Heart left ventricle (tissue), 16 donors: ENCODE measurements at places on chromosomes 1 and 21.
A peak's percentile ranks its signal among the peaks of the same experiment; 100 is the strongest.

GRCh38 chr1:66245691-66246090, 288.3 kb upstream of the SGIP1 start:
- no peaks in the 10 kb centered on the region for H3K4me1 ChIP-seq
- no peak overlapping the region for H3K27ac ChIP-seq
- no peaks in the 10 kb centered on the region for H3K36me3 ChIP-seq
- no peak for DNase-seq

DNA sequence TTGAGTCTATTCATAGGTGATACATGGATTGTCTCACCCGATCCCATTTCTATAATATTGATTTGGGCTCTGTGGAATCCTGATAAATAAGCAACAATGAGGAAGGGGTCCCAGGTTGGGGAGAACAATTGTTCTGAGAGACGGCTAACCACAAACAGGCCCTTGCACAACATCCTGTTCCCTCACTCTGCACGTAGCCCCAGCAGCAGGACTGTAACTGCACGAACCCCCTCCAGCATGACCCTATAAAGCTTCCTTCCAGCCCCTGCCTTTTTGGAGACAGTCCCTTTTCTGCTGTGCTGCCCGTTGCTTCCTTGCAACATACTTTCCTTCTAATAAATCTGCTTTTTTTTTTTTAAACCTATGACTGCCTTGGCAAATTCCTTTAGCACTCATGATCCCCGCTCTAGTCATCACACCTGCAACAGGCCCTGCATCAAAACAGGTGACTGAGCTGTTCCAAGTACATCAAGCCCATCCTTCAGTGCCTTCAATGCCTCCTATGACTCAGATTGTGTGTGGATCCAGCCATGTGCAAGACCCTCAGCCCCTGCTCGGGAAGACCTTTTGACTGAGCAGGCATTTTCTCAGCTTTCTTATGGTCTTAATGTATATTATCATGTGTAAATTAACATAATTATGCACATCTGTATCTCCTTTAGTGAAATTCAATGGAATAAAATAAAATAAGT, 63.7 kb upstream of the B3GALNT2 start:
- no peak overlapping the region for H3K27ac ChIP-seq
- no peaks in the 10 kb centered on the region for H3K4me1 ChIP-seq
- H3K36me3 ChIP-seq = no peaks in the 10 kb centered on the region
- H3K27me3 ChIP-seq = no peaks in the 10 kb centered on the region
- no peak for DNase-seq

- DNase-seq = no peak
- H3K4me1 ChIP-seq = peaks cover 7% of the 10 kb centered on the region
- no peaks in the 10 kb centered on the region for H3K27me3 ChIP-seq
- no peak overlapping the region for H3K27ac ChIP-seq
- no peaks in the 10 kb centered on the region for H3K36me3 ChIP-seq
Measured at GRCh38 chr1:60615666-60616065, 466.7 kb upstream of the NFIA start.

GRCh38 chr1:28246427-28246832, 10.5 kb downstream of the ATP5IF1 start:
- peak overlapping the region; percentile 83 for H3K27ac ChIP-seq
- peak overlapping the region; percentile 60 for H3K4me3 ChIP-seq
- no peak for DNase-seq
- H3K4me1 ChIP-seq = peaks cover 22% of the 10 kb centered on the region

DNA sequence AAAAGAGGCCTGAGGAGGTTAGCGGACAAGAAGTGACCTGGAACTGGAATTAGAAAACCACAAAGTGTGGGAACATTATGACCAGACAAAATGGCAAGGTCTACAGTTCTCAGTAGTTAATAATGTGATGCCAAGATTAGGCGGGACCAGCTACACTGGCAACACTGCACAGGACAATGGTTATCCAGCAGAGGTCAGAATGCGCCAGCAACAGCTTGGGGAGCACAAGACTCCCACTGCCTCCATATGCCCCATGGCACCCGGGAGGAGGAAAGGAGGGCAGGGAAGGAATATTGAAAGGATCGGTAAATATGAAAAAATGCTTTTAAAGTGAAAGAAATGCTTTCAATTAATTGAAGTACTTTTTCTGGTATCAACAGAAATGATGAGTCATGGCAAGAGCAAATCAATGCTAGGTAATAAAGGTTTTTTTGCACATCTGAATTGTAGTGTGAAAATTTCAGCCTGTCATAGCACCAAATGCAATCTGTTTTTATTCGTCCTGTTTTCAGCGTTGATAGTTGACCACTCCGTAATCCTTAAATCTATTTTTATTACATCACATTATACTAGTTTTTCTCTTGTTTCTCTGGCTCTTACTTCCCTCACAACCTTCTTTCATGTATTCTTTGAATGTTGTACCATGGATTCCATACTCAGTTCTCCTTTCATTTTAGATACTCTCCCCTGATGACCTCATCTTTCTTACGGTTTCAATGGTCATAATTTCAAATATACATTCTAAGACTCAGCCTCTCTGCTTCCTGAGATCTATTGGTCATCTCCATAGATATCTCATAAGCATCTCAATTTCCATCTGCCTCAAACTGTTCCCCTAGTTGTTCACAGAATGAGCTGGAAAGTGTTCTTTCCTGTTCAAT, 30.7 kb downstream of the VCAM1 start:
- peak; percentile 30 for DNase-seq
- no peaks in the 10 kb centered on the region for H3K36me3 ChIP-seq
- no peaks in the 10 kb centered on the region for H3K4me1 ChIP-seq
- H3K4me3 ChIP-seq = no peak overlapping the region

GRCh38 chr1:200267458-200267857, 142.4 kb downstream of the ZNF281 start:
- no peak for DNase-seq
- no peaks in the 10 kb centered on the region for H3K36me3 ChIP-seq
- H3K27ac ChIP-seq = no peak overlapping the region
- H3K4me1 ChIP-seq = no peaks in the 10 kb centered on the region
- H3K4me3 ChIP-seq = no peak overlapping the region

DNA sequence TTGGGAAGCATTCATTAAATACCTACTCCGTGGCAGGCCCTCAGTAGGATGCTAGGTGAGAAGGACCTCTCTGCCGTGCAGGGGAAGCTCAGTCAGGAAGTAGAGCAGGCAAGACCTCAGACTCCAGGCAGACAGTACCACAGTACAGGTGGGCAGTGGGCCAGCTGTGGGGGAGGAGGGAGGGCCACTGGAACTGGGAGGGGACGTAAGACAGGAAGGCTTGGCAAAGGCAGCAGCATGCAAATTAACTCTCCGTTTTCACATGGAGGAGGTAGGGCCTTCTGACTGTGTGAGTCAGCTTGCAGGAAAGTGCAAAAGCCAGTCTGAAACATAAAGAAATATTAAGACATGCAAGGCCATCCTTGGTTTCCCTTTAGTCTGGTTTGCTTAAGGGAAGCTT, 157.7 kb downstream of the TRIM33 start:
- H3K36me3 ChIP-seq = no peaks in the 10 kb centered on the region
- peaks cover 4% of the 10 kb centered on the region for H3K4me1 ChIP-seq
- no peak overlapping the region for H3K4me3 ChIP-seq

DNA sequence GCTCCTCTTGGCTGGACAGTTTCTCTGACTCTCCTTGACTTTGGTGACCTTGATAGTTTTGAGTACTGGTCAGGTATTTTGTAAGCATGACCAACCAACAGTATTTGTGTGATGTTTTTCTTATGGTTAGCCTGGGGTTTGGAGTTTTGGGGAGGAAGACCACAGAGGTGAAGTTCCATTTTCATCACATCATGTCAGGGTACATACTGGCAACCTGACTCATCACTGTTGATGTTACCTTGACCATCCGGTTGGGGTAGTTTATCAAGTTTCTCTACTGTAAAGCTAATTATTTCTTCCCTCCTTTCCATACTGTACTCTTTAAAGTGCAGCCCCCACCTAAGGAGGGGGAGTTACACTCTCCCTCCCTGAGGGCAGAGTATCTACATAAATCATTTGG, 13.4 kb downstream of the OSCP1 start:
- H3K27ac ChIP-seq = no peak overlapping the region
- H3K4me1 ChIP-seq = peaks cover 2% of the 10 kb centered on the region
- peaks cover 6% of the 10 kb centered on the region for H3K36me3 ChIP-seq
- H3K27me3 ChIP-seq = no peaks in the 10 kb centered on the region
- H3K4me3 ChIP-seq = no peak overlapping the region

DNA sequence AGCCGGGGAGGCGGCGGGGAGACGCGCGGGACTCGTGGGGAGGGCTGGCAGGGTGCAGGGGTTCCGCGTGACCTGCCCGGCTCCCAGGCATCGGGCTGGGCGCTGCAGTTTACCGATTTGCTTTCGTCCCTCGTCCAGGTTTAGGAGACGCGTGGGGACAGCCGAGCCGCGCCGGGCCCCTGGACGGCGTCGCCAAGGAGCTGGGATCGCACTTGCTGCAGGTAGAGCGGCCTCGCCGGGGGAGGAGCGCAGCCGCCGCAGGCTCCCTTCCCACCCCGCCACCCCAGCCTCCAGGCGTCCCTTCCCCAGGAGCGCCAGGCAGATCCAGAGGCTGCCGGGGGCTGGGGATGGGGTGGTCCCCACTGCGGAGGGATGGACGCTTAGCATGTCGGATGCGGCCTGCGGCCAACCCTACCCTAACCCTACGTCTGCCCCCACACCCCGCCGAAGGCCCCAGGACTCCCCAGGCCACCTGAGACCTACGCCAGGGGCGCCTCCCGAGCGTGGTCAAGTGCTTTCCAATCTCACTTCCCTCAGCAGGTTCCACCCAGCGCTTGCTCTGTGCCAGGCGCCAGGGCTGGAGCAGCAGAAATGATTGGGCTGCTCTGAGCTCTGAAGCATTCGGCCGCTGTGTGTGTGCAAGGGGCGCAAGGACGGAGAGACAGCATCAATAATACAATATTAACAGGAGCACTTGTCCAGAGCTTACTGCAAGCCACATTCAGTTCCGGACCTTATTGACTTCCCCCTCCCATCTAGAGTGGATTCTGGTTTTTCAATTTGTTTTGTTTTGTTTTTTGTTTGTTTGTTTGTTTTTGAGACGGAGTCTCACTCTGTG, 10.3 kb downstream of the SIM2 start:
- no peaks in the 10 kb centered on the region for H3K36me3 ChIP-seq
- H3K4me1 ChIP-seq = peaks cover 34% of the 10 kb centered on the region
- peaks cover 100% of the 10 kb centered on the region for H3K27me3 ChIP-seq
- H3K27ac ChIP-seq = no peak overlapping the region

DNA sequence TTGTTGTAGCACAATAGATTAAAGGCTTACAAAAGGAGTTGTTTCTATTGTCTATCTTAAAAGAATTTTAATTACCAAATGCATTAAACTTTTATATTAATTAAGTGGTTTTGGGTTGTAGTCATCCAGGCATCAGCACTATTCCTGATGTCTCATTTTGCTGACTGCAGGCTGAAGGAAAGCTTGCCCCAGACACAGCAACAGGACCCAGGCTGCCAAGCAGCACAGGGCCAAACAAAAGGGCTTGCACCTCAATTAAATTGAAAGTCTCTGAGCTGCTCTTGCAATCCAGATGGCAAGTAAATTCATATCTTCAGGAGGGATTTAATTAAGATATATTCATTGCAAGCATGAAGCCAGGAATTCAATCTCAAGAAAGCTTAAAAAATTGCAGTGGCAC, 80.7 kb upstream of the CHODL start:
- H3K27me3 ChIP-seq = no peaks in the 10 kb centered on the region
- no peaks in the 10 kb centered on the region for H3K4me1 ChIP-seq
- no peak overlapping the region for H3K27ac ChIP-seq
- DNase-seq = no peak

- H3K4me1 ChIP-seq = no peaks in the 10 kb centered on the region
- peaks cover 34% of the 10 kb centered on the region for H3K27me3 ChIP-seq
- no peak for DNase-seq
- no peak overlapping the region for H3K4me3 ChIP-seq
- no peak overlapping the region for H3K27ac ChIP-seq
Measured at GRCh38 chr1:38525343-38526043, 334.1 kb downstream of the RRAGC start.

- H3K4me3 ChIP-seq = no peak overlapping the region
- DNase-seq = no peak
- no peaks in the 10 kb centered on the region for H3K4me1 ChIP-seq
- no peaks in the 10 kb centered on the region for H3K36me3 ChIP-seq
- H3K27me3 ChIP-seq = no peaks in the 10 kb centered on the region
Measured at GRCh38 chr1:147664206-147664605, 6.1 kb downstream of the ACP6 start.

DNA sequence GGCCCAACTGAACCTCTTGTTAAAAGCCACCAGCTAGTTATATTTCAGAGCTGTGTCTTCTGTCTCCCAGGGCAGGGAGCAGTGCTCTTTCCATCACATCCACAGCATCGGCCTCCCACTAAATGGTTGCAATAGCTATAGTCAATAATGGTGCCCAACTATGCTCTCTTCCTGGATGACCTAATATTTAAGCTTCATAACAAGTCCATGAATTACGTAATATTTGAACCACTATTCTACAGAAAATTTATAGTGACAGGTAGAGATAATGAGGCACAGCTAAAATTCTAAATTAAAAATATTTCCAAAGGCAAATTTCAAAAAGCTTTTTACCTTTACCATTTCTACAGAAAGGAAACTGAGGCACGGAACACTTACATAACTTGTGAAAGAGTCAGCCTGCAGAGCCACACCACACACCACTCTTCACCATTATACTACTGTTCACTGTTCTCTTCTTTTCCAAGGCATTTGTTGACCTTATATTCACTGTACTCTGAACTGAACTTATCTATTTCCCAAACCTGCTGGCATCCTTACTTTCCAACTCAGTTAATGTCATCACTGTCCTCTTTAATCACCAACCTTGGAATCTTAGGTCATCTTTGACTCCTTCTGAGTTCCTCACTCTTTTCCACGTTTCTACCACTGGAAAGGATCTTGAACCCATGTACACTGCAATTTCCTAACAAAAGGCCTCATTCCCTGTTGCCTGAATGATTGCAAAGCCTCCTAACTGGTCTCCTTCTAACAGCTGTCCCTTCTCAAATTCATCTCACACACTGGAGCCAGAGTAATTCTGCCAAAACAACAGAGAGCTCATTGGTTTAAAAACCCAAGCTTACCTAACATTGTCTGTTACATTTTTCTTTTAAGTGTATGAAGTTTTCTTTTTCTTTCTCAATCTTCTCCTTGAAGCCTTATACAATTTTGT, 85.5 kb downstream of the DDAH1 start:
- no peaks in the 10 kb centered on the region for H3K4me1 ChIP-seq
- DNase-seq = no peak
- H3K27me3 ChIP-seq = no peaks in the 10 kb centered on the region
- H3K4me3 ChIP-seq = no peak overlapping the region

GRCh38 chr1:51768971-51769588, 109.4 kb downstream of the NRDC start:
- DNase-seq = no peak
- H3K36me3 ChIP-seq = peaks cover 49% of the 10 kb centered on the region
- H3K4me3 ChIP-seq = no peak overlapping the region
- H3K27ac ChIP-seq = no peak overlapping the region
- H3K4me1 ChIP-seq = no peaks in the 10 kb centered on the region
- no peaks in the 10 kb centered on the region for H3K27me3 ChIP-seq
